ENCODE measurements at places on chromosomes 4 and X.
A peak's percentile ranks its signal among the peaks of the same experiment; 100 is the strongest.

- DNase-seq, result no peak
Observed at GRCh38 chrX:65686236-65686635, 18.8 kb downstream of the MSN start.

DNA sequence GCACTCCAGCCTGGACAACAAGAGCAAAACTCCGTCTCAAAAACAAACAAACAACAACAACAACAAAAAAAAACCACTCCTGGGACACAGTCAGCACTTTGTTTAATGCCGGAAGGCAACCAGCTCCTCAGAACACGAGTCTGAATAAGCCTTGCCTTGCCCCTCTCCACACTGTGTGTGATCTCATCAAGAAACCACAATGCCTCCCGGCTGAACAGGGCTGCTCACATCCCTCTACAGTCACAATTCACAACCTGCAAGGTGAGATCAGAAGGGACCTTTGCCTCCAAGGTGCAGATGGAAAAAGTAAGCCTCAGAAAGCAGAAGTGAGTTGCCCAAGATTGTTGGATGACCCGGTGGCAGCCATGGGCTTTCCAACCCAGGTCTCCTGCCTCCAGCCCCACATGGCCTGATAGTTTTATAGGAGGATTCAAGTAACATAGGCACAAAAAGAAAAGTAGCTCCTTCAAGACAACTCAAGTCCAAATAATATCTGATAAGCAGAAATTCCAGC, 80.8 kb downstream of the JAKMIP1 start:
- no peak for DNase-seq

- no peak for DNase-seq
Observed at GRCh38 chr4:76232681-76233080, 18.8 kb upstream of the FAM47E start.

GRCh38 chr4:1623821-1624518, 60.1 kb downstream of the FAM53A start:
- DNase-seq, result no peak

DNA sequence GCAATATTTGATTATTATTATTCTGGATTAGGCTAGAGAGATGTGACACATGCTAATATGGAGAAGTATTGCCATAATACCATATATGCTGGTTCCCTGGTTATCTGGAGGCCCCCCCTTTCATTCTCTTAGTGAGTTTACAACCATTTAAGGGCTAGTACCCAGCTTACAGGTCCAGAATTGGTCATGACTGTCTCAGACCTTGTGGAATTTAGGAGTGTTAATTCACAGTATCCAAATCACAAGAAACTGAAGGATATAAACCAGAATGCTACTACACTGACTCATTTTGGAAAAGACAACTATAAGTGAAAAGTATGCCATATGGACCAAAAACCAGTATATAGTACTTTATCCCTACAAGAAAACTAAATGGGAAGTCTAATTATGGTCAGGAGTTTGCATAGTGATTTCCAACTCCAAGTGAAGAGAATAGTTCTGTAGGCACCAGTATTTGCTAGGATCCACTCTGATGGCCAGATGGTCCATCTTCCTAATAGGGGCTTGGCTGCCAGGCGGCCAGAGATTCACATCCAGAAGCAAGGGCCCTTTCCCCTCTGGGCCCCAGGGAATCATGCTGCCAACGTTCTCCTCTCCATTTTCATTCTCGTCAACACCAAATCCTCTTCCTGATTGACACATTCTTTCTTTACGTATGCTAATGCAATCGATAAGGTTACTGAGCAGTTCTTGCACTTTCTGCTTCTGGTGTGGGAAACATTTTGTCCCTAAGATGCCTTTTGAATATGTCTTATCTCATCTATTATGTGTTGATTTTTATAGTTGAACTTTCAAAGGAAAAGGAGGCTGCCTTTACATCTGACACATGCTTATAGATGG, 123.6 kb downstream of the SHROOM3 start:
- peak; percentile 47 for DNase-seq

DNA sequence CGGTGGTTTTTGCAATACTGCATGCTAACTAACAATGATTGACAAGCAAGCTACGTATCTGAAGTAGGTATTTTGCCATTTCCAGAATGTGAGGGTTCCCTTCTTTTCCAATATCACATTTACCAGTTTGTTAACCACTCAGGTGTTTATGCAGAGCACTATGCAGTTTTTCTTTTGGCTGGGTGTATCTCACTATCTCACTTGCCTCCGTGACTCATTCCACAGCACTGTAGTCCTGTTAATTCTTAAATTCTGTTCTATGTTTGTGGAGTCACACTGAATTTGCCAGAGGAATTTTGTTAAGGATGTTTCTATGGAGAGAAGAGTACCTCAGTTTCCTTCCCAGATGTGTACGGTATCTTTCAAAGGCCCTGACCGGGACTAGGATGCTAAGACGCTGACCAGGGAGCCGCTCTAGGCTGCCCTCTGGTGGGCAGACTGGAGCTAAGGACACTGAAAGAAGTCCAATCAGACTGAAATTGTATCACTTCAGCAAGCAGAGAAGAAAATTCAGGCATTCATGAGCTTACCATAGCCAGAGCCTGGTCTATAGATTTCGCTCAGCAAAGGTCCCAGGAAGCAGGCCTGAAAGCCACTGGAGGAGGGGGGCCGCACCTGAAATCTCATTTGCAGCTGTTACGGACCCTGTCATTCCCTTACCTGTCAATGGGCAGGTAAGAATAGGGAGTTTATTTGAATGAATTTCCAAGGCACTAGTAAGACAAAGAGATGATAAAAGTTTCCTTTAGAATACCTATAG, 388.4 kb upstream of the SPOCK3 start:
- peak; percentile 64 for DNase-seq

- DNase-seq, result no peak
Observed at GRCh38 chr4:181946902-181947301, 296.3 kb upstream of the TENM3 start.

DNA sequence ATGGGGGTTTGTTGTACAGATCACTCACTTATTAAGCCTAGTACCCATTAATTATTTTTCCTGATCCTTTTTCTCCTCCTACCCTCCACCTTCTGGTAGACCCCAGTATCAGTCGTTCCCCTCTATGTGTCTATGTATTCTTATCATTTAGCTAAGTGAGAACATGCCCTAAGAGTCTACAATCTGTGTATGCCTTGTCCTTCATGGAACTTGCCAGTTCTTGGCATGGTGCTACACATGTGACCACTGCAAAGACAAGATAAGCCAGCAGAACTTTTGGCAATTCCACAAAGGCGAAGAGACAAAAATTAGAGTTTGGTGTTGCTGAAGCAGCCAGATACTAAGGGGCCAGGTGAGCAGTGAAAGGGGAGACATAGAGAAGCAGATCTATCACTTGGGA, 101.3 kb downstream of the CORIN start:
- DNase-seq, result no peak

DNA sequence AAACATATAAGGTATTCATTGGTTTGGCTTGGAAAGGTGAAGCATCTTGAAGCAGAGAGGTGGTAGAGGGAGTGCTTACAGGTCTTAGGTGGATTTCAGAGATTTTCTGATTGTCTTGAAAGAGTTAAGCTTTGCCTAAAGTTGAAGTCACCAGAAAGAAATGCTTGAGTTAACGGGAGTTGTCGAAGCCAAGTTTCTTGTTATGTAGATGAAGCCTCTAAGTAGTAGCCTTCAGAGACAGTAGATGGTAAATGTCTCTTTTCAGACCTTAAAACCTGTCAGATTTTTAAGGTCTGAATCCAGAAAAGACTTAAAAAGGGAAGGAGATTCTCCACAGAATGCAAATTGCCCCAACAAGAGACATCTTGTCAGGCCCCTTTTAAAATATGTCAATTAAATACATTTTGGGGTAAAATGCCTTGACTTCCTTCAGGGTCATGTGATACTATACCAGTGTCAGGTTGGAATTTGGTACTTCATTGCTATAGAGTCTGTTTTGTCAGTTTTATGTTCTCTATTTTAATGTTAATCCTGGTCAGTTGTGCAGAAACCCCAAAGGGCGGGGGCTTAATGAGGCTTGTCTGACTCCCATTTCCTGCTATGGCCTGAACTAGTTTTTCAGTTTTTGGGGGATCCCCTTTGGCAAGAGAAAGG, 81.0 kb downstream of the PCDH18 start:
- DNase-seq, result no peak

GRCh38 chr4:16914208-16914607, 15.8 kb upstream of the LDB2 start:
- DNase-seq, result no peak

DNA sequence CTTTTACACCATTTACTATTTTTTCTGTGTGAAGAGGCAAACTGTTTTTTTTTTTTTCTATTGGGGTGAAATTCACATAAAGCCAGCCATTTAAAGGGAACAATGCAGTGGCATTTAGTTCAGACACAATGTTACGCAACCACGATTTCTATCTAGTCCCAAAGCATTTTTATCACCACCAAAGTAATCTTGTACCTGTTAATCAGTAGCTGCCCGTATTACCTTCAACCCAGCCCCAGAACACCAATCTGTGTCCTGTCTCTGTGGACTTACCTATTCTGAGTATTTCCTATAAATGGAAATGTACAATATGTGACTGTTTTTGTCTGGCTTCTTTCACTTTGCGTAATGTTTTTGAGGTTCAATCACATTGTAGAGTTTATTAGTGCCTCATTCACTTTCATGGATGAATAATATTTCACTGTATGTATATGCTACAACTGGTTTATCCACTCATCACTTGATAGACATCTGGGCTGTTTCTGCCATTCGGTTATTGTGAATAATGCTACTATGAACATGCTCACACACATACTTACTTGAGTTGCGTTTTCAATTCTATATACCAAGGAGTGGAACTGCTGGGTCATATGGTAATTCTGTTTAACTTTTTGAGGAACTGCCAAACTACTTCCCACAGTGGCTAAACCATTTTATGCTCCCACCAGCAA, 116.2 kb downstream of the CDS1 start:
- no peak for DNase-seq

- no peak for DNase-seq
Observed at GRCh38 chrX:65925592-65925991, 114.3 kb downstream of the VSIG4 start.

DNA sequence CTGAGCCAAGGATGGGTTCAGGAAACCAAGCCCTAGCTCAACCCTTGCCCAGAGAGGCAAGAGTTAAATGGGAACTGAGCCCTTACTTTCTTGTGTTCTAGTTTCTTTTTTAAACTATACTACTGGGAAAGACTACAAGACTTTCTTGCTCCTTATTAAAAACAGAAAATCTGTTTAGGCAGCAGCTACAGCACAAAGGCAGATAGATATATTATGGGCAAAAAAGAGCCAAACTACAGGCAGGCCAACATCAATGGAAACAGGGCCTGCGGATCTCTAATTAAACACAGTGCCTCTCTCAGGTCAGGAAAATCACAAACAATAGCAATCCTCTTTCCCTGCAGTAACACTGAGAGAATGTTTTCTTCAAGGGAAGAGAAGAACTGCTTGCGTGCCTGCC, 226.0 kb downstream of the LDB2 start:
- no peak for DNase-seq

DNA sequence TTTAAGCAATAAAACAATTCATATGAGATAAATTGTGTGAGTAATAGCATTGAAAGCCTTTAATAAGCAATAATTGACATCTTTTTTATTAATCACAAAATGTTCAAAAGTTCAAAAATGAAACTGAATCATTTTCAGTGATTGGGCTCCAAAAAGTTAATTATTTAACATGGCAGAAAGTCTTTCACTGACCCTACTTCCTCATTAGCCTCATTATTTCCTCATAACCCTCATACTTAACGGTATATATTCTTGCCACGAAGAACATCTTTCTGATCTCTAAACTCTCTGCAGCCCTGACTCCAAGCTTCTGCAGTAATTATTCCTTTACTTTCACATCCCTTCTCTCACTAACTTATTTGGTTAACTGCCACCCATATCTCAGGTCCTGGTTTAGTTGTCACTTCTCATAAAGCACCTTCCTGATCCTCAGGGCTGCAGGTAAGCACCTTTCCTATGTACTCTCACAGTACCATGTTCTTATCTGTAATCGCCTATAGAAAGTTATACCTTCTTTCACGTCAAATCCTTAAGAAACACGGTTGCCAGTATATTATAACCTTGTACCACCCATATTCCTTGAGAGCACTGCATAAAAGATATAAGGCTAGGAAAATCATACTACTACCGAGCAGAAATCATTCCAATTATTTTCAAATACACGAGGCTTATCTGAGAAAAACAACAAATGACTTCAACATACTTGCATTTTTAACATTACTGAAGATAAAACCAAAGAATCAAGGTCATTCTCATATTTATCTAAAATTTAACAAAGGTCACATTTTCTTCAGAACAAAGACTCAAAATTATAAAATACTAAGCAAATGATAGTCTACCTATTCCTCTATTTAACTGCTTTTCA, 72.2 kb downstream of the PPP3CA start:
- no peak for DNase-seq

- DNase-seq, result no peak
Observed at GRCh38 chrX:8849458-8849857, 48.3 kb upstream of the FAM9A start.

GRCh38 chr4:77525538-77525937, 80.1 kb upstream of the CXCL13 start:
- no peak for DNase-seq

- DNase-seq, result no peak
Observed at GRCh38 chr4:74658116-74658515, 136.2 kb downstream of the BTC start.

GRCh38 chr4:141004823-141005222, 128.4 kb downstream of the RNF150 start:
- DNase-seq, result no peak

DNA sequence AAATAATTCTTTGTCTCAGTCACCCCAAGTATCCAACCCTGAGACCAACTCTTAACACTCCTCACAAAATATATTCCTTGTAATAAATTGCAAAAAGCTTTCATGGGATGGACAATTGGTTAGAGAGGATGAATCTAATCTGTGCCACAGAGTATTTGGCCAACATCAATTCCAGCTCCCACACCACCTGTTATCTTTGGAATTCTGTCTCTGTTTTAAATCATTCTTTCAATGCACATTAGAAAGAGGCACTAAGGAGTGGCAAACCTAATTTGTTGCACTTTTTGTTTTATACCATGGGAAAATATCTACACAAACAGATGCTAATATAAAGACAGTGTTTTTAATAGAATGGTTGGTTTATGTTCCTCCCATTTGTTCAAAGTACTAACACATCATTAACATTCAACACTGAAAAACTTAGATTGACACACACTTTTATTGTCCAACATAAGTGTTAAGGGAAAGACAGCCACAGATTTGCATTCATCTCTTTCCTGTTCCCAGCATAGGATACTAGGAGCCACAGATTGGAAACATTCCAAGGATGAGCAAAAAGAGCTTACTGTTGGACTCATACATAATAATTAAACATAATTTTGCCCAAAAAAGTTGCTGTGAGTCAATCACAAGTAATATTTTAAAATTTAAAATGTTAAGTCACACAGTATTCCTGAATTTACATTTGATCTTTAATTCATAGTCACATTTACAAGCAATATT, 116.4 kb downstream of the PPA2 start:
- DNase-seq, result no peak

GRCh38 chr4:38107818-38108217, 147.6 kb downstream of the PTTG2 start:
- no peak for DNase-seq
